ENCODE measurements at places on chromosomes 5 and 9.

DNA sequence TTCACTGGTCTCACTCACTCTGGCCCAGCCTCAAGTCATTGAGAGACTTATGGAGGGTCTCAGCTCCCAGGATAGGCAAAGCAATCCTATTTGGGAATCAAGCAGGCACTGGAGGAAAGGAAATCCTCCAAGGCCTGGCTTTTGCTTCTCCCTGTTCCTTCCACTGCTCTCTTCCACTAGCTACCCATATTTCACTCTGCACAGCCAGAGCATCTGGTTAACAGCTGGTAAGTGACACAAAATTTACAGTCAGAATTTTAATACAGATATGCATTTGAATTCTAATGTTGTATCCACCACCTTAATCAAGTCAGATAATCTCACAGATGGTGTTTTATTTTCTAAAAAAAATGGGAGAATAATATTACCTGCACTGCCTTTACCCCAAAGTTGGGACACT lies 868 bp upstream of the C1QTNF2 start:
- DNase-seq, result no peak

GRCh38 chr5:122121479-122122465 lies 7.6 kb upstream of the ZNF474 start:
- no peak for DNase-seq

DNA sequence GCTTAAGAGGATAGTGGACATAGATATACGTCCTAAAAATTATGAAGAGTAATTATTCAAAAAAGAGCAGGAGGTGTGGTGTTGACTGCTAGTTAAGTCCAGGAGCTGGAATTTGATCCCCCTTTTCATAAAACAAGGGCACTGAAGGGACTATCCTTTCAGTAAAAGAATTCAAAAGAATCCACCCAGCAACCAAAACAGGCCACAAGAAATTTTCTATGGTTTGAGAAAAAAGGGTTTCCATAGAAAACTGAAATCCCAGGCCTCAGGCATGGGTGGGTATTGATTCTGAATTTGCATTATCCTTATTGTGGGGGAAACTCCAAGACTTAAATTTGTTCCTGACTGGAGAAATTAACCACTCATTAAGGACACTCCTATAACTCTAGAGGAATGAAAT lies 269.0 kb upstream of the MPDZ start:
- no peak for DNase-seq

GRCh38 chr5:5650242-5650641 lies 227.8 kb downstream of the ICE1 start:
- no peak for DNase-seq

GRCh38 chr9:115951977-115952376 lies 201.6 kb upstream of the PAPPA start:
- DNase-seq, result no peak

- DNase-seq, result no peak
These were observed 114.2 kb downstream of the PRDM6 start for GRCh38 chr5:123203105-123203800.

DNA sequence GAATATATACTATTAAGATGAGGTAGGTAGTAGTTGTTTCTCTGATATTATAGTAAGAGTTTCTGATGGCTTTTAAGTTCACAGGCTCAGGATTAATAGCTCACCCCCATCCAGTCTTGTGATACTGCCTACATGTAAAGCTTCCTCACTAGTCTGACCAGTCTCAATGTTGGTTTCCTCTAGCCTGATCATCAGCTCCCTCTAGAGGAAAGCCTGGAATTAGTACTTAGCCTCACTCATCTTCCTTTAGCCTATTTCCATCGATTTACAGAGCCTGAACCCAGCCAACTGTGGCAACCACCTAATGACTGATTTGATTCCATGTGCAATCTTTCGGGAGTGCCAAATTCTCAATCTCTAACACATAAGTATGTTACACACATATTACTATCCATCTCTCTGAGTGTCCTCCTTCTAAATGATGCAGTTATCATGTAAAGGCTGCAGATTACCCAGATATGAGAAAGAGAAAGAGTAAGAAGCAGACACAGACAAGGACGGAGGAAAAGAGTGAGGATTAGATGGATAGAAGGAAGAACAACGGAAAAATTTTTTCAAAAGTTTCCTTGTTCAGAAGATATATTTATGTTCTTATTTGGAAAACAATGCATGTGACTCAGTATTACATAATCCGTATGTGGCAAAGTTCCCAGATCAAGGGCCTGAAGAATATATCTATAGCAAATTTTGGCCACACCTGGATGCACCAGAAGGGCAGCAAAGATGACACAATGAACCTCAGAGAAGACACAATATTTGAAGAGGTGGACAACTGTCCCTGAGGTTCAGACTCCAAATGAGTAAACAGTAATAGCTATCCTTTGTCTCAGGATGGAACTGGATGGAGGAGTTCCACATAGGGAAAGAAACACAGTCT lies 333.7 kb downstream of the ELAVL2 start:
- DNase-seq, result no peak

DNA sequence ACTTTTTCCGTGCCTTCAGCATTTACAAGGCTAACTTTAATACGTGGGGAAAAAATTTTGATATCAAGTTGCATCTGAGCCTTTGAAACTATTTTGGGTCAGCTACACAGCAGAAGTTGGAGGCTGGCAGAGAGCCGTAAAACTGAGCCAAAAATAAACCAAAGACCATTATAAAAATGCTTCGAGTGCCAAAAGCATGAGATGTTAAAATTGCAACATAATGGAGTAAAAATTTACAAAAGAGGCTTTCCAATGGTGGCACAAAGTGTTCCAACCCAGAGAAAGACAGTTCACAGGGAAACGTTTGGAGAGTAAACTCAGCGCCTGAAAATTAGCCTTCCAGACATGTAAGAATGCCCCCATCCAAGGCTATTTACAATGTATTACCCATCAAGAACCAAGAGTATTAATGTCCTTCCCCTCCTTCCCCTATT lies 190.3 kb downstream of the TLE1 start:
- no peak for DNase-seq

- DNase-seq, result no peak
These were observed 38.3 kb upstream of the TIFAB start for GRCh38 chr5:135490245-135491037.

- no peak for DNase-seq
These were observed 68.2 kb upstream of the STC2 start for GRCh38 chr5:173396311-173396993.

- DNase-seq, result no peak
These were observed 215.0 kb upstream of the PANK3 start for GRCh38 chr5:168793841-168794837.

- DNase-seq, result no peak
These were observed 14.9 kb upstream of the C5orf63 start for GRCh38 chr5:127088251-127088650.

DNA sequence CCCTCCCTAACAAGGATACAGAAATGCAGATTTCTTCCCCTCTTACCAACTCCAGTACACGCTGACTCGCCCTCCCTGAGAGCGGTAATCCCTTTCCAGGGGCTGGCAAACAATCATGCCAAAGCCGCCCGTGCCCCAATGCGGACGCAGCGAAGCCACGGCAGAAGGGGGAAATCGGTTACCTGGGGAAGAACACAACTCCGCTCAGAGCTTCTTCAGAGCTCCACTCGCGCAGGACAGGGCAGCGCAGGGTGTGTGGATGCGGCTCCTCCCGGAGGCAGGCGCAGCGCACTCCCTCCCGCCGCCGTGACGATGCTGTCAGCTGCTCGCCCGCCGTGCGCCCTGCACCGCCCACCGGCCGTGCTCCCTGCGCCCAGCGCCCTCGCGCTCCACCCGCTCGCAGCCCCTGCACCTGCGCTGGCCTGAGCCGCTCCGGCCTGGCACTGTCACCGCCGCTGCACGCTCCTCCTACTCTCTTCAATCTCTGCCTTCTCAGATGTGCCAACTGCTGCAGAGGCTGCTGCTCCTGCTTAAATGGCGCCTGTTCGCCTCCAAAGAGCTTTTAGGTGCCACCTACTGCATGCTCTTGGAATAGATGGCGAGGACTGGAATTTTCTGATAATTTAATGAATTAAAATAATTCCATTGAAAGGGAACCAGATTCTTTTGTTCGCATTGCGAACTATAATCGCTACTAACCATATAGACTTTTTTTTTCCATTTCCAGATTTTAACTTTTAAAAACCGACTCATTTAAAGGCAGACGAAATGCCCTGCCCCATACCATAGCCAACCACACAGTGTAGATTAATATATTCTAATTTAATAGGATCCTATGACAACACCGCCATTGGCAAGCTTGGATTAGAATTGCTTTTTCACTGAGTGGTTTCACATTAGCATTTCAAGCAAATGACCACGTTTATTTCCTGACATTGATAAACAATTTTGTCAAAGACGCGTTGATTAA lies at the start of gene DIRAS2:
Gene DIRAS2 (minus strand): TSS at position 255 of the 970 bp plus-strand sequence. CDS start 28,997 bp downstream, outside the sequence.
- no peak for DNase-seq

DNA sequence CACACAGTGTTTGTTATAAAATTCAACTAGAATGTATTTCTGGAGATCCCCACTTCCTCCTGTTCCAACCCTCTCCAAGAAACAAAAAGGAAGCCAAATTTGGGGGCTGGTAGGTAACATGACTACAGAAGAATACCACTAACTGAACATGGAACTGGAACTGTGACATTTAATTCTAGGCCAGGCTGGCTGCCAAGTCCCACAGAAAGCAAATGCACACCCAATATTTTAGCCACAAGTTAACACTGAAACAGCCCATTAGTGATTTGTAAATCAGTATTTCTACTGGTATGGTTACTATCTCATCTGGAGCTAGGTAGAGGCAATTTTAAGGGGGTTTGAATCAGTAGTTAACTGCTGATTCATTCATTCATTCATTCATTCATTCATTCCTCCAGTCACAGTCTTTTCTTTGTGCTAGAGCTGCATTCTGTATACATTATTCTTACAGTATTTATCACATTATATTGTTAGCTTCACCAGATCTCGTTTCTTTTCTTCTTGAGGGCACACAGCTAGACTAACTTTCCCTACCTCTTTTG lies 131.7 kb upstream of the GDNF start:
- DNase-seq, result no peak

GRCh38 chr5:32170303-32171151 lies 3.6 kb downstream of the GOLPH3 start:
- no peak for DNase-seq

GRCh38 chr9:124699575-124699974 lies 71.5 kb downstream of the NR6A1 start:
- no peak for DNase-seq

GRCh38 chr5:170269579-170269978 lies 28.0 kb downstream of the LCP2 start:
- DNase-seq, result no peak

GRCh38 chr9:5043381-5043780 lies 58.3 kb downstream of the JAK2 start:
- DNase-seq, result no peak

GRCh38 chr5:124372457-124372856 lies 374.0 kb downstream of the ZNF608 start:
- no peak for DNase-seq

- DNase-seq, result no peak
These were observed 120.9 kb upstream of the TARS1 start for GRCh38 chr5:33319841-33320240.

- DNase-seq, result no peak
These were observed 56.5 kb upstream of the TESK1 start for GRCh38 chr9:35548571-35548970.

DNA sequence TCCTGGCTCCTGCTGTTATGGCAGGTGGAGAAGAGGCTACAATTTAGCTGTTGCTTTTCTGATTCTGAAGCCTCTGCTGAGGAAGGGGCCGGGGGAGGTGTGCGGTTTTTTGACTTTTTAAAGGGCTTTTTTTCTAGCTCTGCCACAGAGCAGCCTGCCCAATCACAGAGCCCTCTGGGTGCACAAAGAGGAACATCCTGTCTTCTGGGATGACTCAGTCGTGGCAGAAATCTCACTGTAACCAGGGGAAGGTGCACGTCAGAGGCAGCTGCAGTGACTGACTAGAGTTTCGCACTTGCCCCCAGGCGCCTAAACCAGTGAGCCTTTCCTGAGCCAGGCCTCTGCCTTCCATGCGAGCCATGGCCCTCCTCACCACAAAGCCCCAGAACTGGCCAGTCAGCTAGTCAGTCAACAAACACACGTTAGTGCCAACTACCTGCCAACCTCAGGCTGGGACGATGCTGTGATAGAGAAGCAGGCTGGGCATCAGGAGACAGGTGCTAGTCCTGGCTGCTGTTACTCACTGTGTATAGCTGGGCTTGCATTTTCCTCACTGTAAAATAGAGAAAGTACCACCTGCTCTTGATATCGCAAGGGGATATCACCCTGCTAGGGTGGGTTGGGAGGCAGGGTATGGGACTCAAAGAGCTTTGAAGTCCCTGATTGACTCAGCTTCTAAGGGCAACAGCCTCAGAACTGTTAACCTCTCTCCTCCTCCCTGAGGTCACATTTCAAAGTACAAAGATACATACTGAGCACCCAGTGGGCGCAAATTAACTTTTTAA lies 2.2 kb downstream of the AKNA start:
- DNase-seq, result no peak

DNA sequence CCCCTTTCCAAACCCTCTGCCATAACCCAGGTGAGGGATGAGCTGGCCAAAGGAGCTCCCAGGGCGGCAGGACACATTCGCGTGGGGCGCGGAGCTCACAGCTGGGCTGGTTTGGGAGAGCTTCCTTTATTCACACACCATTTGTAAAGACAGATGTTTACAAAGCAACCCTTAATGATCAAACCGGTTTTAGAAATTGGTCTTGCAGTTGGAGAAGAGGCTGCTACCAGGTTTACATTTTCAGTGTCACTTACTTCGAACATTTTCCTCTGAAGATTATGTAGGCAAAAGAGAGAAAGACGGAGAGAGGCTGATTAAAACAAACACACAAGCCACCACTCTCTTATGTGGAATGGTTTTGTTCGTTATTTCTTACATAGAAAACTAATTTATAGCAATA lies 648.7 kb downstream of the IRX1 start:
- no peak for DNase-seq

- DNase-seq, result no peak
These were observed 94.1 kb downstream of the APBA1 start for GRCh38 chr9:69578026-69578425.

DNA sequence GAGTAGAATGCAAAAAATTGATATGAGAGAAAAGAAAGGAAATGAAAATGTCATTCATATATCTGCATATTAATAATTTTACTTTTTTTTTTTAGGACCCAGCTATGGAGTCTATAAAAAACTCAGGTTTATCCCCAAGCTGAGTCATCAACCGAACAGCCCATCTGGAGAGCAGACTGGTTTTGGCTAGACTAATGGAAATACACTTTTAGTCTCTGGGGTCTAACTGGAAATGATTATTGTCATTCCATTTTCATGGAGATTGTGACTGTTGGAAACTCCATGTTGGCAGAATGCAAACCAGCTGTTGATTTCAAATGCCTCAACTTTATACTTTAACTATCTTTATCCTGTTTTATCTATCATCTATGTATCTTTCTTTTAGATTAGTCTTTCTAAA lies 28.7 kb downstream of the ANXA1 start:
- no peak for DNase-seq

GRCh38 chr5:53311681-53312080 lies 168.7 kb upstream of the FST start:
- DNase-seq, result no peak

- DNase-seq, result no peak
These were observed 9.4 kb upstream of the FRMPD1 start for GRCh38 chr9:37641331-37641730.

DNA sequence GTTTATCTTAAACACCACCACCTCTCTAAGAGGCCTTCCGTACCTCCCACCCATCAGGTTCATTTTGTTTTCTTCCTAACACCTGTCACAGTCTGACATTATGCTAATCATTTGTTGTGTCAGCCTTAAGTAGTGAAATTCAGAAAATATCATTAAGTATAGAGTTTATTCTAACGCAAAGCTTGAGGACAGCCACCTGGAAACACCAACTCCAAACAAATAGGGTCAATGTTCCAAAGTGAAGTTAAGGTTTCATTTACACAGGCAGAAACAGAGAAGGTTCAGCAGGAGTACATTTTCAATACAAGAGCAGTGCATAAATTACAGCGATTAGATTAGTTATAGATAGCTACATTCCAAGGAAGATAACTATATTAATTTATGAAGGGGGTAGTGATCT lies 1.3 kb upstream of the SMC5 start:
- DNase-seq, result no peak

All from D721Med (cell line).